ENCODE measurements at places on chromosomes 3 and 15.
A peak's percentile ranks its signal among the peaks of the same experiment; 100 is the strongest.

DNA sequence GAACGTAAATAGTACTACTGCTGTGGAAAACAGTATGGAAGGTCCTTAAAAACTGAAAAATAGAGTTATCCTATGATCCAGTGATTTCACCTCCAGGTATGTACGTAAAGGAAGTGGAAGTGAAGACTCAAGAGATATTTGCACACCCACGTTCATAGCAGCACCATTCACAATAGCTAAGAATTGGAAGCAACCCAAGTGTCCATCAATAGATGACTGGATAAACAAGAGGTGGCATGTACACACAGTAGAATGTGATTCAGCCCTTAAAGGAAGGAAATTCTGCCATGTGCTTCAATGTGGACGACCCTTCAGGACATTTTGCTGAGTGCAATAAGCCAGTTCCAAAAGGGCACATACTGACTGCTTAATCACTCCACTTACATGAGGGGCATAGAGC, 188.3 kb downstream of the APBA2 start:
- no peak for DNase-seq

- no peak for DNase-seq
Observed at GRCh38 chr15:31020542-31020941, 29.1 kb upstream of the MTMR10 start.

- no peak for DNase-seq
Observed at GRCh38 chr3:193917158-193917557, 218.8 kb upstream of the HES1 start.

DNA sequence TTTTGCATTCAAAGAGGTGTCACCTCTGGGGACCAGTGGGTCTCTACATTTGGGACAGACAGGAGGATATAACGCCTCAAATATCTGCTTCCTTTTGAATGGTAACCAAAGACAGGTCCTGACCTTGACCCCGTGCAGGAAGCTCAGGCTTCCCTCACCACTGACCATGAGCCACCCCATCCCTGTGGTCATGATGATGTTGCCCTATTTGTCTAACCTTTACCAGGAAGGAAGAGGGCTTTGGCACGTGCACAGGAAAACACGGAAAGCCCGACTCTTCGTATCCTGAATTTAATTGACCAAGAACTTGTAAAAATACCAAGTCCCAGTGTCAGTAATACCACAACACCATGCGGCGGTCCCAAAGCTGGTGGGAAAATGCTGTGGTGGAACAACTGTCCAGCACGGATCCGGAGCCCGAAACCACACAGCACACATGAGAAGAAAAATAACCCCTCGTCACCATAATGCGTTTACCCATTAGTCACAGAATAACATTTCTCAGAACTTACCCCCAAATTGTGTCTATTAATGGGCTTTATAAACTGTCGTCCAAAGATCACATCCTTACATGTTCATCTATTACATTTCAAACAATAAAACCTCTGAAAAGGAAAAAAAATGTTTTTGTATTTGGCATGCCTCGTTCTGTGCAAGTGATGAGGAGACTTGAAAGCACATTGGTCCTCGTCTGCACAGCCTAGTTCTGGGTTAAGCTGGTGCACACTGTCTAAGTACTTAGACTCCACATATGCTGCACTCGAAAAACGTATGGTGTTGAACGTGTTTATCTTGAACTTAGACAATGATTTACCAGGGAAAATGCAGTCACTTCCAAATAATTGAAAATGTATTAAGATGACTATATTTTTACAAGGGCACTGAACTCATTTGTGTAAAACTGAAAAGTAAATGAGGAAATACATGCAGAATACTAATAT, 118.9 kb upstream of the IGF1R start:
- DNase-seq, result no peak

DNA sequence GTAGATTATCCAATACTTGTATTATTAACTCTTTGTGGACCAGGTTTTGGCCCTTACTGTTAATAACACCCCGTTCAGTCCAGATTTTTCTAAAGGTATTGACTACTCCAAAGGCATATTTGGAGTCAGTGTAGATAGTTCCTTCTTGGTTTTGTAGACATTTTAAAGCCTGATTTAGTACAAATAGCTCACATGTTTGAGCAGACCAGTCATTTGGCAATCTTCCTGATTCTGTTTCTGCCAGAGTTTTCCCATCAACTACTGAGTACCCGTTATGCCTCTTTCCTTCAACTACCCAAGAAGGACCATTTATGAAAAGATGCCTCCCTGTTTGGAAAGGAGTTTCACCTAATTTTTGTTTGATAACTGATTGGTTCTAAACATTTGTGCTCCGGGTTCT, 82.0 kb downstream of the CHCHD4 start:
- no peak for DNase-seq

- DNase-seq, result no peak
Observed at GRCh38 chr3:129162729-129163579, 2.1 kb upstream of the ISY1 start.

GRCh38 chr3:134625885-134626741, 24.7 kb downstream of the KY start:
- DNase-seq, result no peak

- DNase-seq, result no peak
Observed at GRCh38 chr15:61415617-61416120, 186.6 kb upstream of the RORA start.

DNA sequence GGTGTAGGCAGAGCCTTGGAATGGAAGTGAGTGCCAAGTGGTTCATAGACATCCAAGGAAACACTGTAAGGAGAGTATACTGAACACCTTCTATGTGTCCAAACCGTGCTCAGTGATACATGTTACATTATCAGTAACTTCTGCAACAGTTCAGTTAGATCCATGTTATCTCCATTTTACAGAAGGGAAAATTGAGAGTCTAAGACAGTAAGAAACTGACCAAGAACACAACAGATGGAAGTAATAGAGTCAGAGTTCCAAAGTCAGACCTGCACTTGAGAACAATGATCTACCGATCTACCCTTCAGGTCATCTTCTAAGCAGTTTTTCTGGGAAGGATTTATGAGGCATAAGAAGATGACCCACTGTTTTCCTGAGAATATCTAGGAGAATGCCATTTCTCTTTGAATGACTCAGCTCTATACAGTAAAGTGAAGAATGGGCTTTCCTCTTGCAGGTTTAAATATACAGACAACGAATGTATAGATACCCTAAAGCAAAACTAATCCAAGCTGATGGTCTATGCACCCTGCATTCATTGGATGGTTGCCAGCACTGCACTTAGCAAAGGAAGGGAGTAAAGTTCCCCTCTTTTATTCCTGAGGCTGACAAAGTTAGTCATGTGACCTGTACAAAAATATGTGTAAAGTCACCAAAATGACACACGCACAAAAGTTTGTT, 604.1 kb upstream of the MDFIC2 start:
- DNase-seq, result no peak

- DNase-seq, result no peak
Observed at GRCh38 chr3:129432671-129433070, 4.2 kb upstream of the EFCAB12 start.

GRCh38 chr3:108295421-108296175, 750 bp upstream of the HHLA2 start:
- no peak for DNase-seq

DNA sequence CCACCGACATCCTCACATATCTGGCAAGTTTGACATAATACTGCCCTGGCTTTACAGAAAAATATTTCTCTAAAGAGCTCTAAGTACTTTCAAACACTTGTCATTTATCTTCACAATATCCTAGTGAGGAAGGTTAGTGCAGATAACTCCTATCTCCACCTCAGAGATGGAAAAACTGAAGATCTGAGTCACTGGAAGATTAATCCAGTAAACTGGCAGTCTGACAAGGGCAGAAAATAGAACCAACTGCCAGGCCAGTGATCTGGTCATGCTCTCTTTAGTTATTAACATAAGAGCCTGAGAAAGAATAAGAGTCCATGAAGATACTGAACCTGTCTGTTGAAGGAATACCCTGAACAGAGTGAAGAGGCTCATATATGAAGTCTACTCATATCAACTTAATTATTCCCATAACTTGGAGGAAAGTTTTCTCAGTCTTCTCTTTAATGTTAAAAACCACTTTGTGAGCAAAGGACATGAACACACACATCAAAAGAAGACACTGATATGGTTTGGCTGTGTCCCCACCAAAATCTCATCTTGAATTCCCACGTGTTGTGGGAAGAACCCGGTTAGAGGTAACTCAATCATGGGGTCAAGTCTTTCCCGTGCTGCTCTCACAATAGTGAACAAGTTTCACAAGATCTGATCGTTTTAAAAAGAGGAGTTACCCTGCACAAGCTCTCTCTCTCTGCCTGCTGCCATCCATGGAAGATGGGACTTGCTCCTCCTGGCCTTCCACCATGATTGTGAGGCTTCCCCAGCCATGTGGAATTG, 61.4 kb downstream of the GOLIM4 start:
- no peak for DNase-seq

GRCh38 chr15:44286814-44287452, 1.6 kb upstream of the GOLM2 start:
- no peak for DNase-seq

- no peak for DNase-seq
Observed at GRCh38 chr15:70643783-70644125, 119.6 kb downstream of the UACA start.

DNA sequence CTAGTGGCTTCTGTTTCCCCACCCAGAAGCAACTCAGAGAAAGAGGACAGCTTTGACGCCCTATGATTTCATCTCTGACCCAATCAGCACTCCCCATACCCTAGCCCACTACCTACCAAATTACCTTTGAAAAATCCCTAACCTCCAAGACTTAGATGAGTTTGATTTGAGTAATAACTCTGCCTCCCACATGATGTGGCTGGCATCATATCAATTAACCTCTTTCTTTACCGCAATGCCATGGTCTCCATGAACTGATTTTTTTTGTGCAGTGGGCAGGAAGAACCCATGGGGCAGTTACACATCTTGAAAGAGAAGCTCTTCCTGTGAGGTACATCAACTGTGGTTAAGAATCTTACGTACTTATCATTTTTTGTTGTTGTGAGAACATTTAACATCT, 25.5 kb upstream of the APOD start:
- no peak for DNase-seq

- DNase-seq, result peak; percentile 76
Observed at GRCh38 chr3:184371570-184372018, 6.4 kb downstream of the THPO start.

GRCh38 chr15:26595611-26596010, 177.3 kb downstream of the GABRB3 start:
- DNase-seq, result peak; percentile 27

- no peak for DNase-seq
Observed at GRCh38 chr3:186807231-186807630, 949 bp upstream of the RFC4 start.

DNA sequence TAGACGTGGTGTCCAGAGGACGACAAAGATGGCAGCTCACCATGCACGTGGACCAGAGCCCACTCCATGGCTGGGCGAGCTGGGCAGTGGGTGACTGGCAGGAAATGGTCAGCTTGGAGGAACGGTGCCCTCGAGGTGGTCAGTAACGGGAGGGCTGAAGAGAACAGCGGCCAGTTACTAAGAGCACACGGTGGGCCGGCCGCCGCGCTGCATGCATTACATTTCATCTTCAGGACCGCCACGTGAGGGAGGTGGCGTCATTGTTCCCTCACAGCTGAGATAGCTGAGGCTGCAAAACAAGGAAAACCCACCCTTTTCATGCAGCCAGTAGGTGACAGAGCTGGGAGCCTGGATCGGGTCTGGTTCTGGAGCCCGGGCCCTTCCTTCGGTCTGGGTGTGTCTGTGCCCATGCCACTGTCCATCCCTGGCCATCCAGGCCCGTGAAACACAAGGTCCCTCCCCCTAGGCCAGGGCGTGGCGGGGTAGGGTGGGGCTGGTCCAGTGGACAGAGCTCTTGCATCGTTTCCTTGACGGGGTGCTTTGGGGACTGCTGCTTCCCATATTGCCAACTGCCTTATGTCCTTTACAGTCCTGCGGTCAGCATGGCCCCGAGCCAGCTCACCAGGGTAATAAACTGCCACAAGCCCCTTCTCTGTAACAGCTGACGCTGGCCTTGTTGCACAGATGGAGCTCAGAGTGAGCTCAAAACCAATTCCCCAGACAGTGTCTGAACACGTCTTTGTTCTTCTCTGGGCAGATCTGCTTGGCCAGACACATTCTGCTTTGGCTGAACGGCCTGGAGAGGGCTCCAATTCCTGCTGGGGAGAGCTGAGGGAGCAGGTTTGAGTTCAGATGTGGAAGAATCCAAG, 51.8 kb downstream of the RGMA start:
- no peak for DNase-seq

DNA sequence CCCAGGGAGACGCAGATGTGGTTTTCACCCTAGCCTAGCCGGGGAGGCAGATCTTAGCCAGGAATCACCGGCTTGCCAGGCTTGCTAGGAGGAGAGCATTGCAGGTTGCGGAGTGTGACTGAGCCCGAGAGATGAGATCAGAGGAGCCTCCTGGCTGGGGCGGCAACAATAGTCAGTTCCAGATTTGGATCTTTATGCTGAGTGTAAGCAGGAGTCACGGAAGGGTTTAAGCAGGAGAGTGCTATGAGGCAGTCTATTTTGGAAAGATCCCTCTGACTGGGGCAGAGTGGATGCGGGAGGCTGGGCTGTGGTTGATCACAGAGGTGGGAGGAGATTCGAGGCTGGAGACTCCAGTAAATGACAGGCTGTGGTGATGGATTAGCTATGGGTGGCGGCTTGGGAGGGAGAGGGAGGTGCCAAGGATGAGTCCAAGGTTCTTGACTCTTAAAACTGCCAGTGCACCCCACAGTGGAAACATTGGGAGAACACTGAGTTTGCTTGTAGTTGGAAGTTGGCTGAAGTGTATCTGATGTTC, 10.4 kb upstream of the BAHD1 start:
- no peak for DNase-seq

Data from renal pelvis (tissue), 12 donors.